ENCODE measurements at places on chromosomes 1 and 21. TPM values are rescaled to one million over a fixed set of nuclear protein-coding genes. Genes with fewer than 3 reads are reported as not detected.

DNA sequence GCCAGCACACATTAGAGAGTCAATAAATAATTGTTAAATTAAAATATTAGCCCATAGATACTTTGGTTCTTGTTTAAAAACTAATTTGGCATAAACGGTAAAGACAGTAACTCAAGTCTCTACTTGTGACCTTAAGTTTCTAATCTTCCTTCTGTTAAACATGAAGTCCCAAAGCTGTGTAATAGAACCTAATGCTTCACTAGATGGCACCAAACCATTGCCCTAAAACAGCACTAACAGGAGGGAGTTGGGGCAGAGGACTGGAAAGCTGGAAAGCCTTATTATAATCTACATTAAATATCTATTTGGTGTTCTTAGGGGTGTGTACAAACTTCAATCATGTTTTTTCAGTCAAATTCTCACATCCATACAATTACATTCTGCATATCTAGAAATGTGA lies 176.7 kb downstream of the OLFM3 start:
- no peaks in the 10 kb centered on the region for H3K27me3 ChIP-seq
- H3K27ac ChIP-seq: no peak overlapping the region
- H3K4me3 ChIP-seq: no peak overlapping the region
- no peak for DNase-seq
- no peaks in the 10 kb centered on the region for H3K36me3 ChIP-seq

DNA sequence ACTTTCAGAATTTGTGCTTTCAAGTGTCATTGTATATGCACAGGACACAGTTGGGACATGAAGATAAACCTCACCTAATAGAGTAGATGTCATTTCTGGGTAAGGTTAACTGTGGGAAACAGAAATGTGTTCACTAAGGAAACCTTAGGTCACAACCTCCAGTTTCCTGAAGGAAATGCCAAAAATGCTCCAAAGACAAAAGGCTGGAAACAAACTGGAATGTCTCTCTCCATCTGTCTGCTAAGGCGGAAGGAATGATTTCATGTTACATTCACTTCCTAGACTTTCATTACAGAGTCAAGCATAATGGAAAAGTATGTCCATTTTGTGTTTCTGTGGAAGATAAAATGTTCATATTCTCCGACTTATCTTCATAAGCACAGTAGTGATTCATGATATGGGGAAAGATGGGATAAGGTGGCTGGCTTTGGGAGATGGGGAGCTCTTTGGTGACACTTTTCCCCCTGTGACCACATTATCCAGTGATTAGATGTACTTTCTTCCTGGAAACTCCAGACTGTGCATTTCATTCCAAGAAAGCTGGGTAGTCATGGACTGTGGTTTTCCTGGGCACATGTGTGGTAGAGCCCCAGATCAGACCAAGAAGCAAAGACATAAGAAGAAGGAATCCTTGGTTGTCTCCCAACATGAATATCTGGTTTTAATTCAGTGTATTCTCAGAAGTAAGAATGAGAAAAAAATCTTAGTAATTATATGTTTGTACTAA lies 5.7 kb downstream of the S1PR1 start:
- no peak for DNase-seq
- H3K4me3 ChIP-seq: no peak overlapping the region
- H3K27ac ChIP-seq: no peak overlapping the region
- no peaks in the 10 kb centered on the region for H3K36me3 ChIP-seq
- H3K27me3 ChIP-seq: no peaks in the 10 kb centered on the region

DNA sequence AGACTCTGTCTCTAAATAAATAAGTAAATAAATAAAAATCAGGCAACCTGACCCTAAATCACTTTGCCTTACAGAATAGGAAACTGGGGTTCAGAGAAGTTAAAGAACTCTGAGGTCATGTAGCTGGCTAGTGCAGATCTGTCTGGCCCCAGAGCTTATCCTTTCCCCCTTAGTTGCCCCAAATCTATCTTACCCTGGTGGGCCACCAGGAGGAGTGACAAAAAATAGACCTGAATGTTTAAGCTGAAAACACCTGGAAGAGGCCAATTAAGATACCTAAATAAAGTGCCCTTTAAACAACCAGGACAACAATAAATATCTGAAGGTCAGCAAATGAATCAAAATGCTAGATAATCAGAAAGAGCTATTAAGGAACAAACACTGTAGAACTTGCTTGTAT lies 59.7 kb downstream of the TEX35 start:
- no peak overlapping the region for H3K27ac ChIP-seq
- no peak overlapping the region for H3K4me3 ChIP-seq

DNA sequence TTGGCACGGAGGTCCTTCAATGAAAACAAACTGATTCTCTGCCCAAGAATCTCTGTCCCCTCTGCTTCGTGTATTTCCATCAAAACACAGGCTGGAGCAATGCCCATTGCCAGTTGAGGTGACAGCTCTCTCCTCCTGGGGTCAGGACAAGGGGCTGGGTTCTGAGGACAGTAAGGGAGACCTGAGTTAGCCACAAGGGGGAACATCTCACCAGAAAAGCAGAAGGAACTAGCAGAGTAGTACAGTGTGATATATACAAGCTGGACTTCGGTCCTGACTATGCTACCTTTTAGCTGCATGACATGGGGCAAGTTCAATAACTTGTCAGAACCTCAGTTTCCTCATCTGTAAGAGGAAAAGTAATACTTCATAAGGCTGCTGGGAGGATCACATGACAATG lies 50.3 kb downstream of the SYT2 start:
- H3K27me3 ChIP-seq: no peaks in the 10 kb centered on the region
- no peaks in the 10 kb centered on the region for H3K36me3 ChIP-seq

DNA sequence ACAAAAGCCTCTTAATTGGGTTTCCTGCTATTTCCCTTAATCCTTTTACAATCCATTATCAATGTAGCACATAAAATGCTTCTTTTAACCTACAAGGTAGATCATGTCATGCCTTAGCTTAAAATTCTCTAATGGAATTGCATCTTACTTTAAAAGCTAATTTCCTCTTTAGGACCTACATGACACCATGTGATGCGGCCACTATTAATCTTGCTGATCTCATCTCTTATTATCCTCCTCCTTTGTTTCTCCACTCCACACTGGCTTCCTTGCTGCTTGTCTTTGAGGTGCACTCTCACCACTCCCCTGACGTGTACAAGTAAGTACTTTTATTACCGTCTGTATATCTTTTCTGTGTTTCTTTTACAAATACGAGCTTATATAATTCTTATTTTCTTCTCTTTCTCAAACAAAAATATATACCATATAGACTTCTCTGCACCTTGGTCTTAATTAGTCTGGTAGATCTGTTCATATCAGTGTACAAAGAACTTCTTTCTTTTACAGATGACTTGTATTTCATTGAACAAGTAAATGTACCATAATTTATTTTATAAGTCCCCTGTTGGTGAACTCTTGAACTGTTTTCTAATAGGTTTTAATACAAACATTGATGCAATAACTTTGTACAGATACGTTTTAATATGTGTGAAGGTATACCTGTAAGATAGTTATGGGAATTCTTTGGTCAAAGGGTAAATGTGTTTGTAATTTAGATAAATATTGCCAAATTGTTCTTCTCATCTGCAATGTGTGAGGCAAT lies 28.2 kb downstream of the GPR88 start:
- H3K27ac ChIP-seq: no peak overlapping the region
- no peak overlapping the region for H3K4me3 ChIP-seq
- no peaks in the 10 kb centered on the region for H3K4me1 ChIP-seq
- H3K27me3 ChIP-seq: no peaks in the 10 kb centered on the region

FAM229A gene
- total RNA-seq: 6.5 TPM
